Cortex of kidney (tissue), 1 donor: ENCODE measurements at places on chromosomes 7 and 10.

DNA sequence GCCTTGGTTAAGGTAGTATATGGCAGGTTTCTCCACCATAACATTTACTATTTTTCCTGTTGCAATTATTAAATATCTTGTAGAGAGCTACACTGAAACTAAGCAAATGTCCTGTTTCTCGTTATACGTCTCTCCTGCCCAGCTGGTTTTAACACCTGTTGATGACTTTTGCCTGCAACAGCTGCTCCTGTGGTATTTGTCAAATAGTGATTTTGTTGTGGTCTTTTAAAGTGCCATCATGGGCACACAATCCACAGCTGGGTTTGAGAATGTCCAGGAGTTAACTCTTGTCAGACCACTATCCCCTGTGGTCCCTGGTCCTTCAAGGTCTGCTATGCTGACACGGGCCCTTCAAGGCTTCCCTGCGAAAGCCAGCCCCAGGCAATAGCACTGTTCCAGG, 24.9 kb upstream of the SEC61G start:
- DNase-seq, result no peak

GRCh38 chr7:151110941-151111645, 24.8 kb downstream of the AGAP3 start:
- DNase-seq, result no peak

DNA sequence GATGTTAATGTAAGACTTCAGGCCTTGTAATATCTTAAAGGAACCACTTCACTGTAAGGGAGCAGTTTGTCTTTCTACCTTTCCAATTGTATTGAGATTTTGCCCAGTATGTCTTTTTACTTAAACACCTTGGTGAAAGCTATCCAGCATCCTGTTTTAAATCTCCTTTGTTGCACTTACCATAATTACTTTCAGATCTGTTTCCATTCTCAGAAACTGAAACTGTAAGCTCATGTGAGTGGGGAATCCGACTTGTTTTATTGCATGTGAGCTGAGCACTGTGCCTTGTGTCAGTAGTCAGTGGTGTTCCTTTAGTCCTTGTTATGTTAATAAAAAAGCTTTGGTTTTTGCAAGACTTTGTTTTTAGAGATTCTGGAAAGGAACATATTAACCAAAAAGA, 42.2 kb downstream of the BMPR1A start:
- DNase-seq, result no peak

- DNase-seq, result no peak
Measured at GRCh38 chr7:80934321-80934720, 15.5 kb upstream of the SEMA3C start.

DNA sequence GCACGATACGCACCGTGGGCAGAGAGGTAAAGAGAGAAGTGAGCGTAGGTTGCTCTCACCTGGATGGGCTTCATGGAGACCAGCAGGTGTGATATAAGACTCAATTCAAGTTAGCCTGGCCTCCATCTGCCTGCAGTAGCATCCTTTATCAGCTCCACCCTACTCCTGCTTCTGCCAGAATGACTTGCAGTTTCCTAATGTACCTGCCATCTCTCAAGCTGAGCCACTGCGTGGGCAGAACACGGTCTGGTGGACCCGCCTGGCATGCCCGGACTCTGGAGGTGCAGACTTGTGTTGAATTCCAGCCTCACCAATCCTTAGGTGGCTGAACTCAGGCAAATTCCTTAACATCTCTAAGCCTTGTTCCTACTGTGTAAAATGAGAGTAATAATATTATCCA, 64.3 kb downstream of the STEAP1B start:
- no peak for DNase-seq

DNA sequence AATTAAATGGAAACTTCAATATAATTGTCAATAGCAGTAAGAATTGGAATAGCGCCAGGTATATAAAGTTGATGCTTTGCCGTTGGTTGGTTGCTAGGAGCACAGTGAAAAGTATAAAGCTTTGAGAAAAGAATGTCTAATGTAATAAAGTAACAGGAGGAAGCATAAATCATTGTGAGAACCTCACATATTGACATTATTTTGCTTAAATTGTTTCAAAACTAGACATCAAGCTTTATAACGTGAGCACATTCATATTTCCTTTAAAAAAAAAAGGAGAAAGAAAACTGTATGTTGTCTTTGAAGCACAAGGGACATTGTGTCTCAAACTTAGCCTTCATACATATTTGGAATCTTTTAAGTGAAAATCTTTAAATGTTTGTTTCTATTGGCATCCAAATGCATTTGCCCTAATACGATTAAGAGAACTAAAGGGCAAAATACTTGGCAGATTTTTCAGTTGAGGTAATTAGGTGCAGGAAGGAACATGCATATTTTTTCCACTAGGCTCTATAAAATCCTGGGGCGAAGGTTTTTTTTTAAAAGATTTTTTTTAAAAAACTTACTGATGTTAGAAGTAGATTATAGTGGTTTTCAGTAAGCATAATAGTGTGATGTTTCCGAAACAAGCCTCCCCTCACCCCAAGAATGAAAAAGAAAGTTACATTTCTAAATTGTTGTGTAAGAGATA, 92.4 kb downstream of the ARID5B start:
- DNase-seq, result no peak

GRCh38 chr10:100969187-100970075, at the start of gene SEMA4G:
Gene SEMA4G (plus strand): TSS chr10:100969504. CDS start chr10:100972913, 3,409 bp downstream.
- no peak for DNase-seq

DNA sequence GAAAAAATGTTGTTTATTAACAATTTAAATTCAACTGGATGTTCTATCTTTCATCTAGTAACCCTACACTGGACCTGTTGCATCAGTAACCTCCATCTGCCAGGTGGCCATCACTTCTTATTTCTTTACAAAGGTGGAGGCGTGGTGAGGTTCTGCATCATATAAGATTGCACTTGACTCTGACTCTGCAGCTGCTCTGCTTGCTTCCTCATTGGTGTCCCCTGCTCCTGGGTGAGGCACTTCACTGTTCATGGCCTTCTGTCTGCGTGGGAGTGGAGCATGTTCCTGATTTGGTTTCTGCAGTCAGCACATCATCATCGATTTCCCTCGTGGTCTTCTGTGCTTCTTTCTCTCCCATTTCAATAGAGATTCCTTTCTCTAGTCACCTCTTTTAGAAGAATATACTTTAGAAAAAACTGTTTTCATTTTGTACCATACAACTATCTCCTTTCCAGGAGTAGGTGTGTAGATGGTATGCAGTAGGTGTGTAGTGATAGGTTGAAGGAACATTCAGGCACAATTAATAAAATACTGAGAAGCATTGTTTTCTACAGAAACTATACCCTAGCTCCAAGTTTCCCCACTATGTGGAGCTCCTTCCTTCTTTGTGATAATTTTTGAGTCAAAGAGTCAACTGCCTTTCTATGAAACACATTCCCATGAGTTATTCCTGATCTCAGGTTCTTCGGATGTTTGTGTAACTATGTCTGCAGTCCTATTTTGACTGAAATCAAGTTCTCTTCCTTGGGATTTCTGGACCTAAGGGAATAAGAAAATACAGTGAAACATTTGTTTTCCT, 231.7 kb upstream of the CNTNAP2 start:
- no peak for DNase-seq

- no peak for DNase-seq
Measured at GRCh38 chr7:111853201-111853990, 291.1 kb upstream of the IMMP2L start.

GRCh38 chr10:53209944-53210611, 437.5 kb upstream of the MBL2 start:
- DNase-seq, result no peak

DNA sequence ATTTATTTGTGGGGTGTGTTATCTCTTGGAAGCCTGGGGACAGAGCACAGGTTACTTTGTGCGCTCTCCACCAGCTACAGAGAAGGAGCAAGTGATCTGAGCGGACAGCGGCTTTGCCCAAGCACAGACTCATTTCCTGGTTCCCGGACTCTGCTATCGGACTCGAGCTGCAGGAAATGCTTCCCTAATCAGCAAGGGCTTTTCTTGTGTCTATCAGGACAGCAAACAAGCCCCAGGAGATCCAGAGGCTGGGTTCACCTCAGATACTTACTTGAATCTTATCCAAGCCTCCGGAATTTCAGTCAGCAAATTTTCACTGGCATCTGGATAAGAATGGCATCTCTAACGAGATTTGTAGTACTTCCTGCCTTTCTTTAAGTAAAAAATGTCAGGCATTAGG, 27.8 kb downstream of the MRC1 start:
- no peak for DNase-seq

DNA sequence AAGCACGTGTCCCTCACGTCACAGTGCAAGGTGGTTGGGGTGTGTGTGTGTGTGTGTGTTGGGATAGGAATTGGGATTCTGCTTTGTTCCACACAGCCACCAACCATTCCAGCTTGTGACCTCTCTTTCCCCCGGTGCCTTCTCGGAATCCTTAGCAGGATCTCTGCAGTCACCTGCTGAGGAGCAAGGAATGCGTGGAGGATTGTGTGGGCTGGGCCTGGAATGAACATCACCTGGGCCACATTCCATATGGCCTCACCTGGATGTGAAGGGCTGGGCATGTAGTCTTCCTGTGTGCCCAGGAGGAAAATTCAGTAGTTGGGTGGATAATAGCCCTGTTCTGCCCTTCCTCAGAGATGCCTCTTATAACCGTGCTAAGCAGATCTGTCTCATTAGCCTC, 113.8 kb downstream of the CHN2 start:
- DNase-seq, result no peak
